ENCODE measurements at places on chromosomes 2 and 18.

GRCh38 chr2:85875350-85876050 is 13.3 kb downstream of the ST3GAL5 start:
- no peak for DNase-seq

DNA sequence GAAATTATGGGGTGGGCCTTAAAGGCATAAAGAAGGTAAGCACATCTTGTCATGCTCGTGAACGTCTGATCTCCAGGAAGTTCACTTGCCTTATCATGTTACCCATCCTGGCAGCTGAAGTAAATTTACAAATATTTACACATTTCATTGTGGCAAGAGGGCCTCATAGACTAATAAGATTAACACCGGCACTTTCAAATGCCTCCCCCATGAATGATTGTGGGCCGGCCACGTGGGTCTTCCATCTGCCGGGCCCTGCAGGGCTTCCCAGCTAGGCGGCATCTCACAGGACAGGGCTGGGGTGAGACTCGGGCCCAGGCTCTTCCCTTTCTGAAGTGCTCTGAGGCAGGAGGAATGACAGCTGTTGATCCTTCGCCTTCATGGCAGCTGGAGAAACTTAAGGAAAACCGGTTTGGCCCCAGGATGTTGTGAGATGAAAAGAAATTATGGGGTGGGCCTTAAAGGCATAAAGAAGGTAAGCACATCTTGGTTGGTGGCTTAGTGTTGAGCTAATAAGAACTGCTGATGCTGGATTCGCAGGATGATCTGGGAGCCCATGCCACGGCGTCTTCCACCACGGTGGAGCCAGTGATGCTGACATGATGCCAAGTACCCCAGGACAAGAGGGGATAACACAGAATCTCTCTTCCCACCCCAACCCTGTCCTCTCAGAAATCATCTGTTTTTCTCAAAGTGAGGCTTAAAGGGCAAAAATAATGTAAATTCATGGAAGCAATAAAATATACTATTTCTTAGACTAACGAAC is 176.3 kb downstream of the SEPTIN10 start:
- no peak for DNase-seq
- no peak overlapping the region for H3K4me3 ChIP-seq
- H3K27ac ChIP-seq, result no peak overlapping the region
- no peaks in the 10 kb centered on the region for H3K4me1 ChIP-seq

DNA sequence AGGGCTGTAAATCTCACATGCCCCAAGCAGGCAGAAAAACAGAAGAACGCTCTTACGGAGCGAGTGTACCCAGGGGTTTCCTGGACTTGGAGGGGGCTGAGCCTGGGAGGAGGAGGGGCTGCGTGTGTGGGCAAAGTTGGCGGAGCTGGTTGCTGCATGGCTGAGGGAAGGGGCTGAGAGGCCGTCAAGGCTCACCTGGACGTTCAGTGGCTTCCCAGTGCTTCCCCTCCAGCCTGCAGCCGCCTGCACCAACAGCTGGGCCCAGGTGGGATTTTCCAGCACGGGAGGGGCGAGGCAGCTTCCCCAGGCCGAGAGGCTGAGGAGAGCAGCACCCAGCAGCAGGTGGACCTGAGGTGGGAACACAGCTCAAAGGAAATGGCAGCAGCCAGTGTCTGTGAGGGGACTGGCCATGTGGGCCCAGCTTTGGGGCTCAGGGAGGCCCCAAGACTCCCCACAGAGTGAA is 70.6 kb upstream of the CTDP1 start:
- no peaks in the 10 kb centered on the region for H3K27me3 ChIP-seq
- H3K4me3 ChIP-seq, result no peak overlapping the region
- H3K4me1 ChIP-seq, result no peaks in the 10 kb centered on the region
- DNase-seq, result no peak
- H3K27ac ChIP-seq, result no peak overlapping the region

DNA sequence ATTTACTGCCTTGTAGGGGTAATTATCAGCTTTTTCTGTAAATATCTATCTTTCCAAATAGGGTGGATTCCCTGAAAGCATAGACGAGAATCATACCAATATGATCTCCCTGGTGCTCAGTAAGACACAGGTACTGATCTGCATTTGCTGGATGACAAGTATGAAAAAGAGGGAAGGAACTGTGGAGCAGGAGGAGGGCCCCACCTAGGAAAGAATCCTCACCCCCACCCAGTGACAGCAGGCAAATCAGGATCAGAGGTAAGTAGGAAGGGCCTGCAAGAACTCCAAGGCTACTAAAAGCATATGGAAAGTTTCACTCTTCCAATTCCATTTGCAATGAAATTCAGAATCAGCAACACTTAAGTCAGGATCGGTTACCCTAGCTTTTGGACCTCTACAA is 42.3 kb downstream of the METTL8 start:
- no peaks in the 10 kb centered on the region for H3K27me3 ChIP-seq
- peaks cover 9% of the 10 kb centered on the region for H3K36me3 ChIP-seq
- H3K4me1 ChIP-seq, result peaks cover 17% of the 10 kb centered on the region
- no peak for DNase-seq
- H3K4me3 ChIP-seq, result no peak overlapping the region

DNA sequence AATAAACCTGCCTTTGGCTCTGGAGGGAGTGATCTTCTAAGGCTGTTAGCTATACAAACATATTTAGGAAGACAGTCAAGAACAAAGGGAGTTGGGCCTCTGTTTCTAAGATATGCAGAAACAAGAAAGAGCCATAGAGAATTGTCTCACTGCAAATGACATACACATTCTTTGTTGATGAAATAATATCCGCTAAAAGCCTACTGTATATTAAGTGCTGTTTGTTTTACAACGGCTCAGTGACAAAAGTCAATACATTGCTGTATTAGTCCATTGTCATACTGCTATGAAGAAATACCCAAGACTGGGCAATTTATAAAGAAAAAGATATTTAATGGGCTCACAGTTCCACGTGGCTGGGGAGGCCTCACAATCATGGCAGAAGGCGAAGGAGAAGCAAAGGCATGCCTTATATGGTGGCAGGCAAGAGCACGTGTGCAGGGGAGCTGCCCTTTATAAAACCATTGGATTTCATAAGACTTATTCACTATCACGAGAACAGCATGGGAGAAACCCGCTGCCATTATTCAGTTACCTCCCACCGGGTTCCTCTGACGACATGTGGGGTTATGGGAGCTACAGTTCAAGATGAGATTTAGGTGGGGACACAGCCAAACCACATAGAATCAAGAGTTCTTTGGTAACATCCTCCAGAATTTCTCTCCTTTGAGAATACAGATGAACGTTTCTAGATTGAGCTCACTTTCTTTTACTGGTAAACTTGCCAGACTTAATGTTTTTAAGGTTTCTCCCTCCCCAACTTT is 157.8 kb downstream of the PIK3C3 start:
- H3K27me3 ChIP-seq, result peaks cover 7% of the 10 kb centered on the region
- H3K4me3 ChIP-seq, result no peak overlapping the region
- peaks cover 15% of the 10 kb centered on the region for H3K4me1 ChIP-seq
- DNase-seq, result no peak

DNA sequence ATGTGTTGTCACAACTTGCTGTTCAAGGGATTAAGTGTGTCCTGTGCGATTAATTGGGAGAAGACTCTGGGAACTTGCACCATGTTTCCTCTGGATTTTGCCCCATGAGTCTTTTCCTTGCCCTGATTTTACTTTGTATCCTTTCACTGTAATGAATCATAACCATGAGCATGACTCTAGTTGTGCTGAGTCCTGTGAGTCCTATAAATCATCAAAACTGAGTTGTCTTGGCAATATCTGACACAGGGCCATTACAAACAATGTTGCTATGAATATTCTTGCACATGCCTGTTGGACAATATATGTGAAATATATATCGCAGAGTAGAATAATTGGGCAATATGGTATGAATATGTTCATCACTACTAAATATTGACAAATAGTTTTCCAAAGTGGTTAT is 56.5 kb upstream of the COL5A2 start:
- no peaks in the 10 kb centered on the region for H3K27me3 ChIP-seq
- no peak for DNase-seq
- H3K4me3 ChIP-seq, result no peak overlapping the region
- H3K27ac ChIP-seq, result no peak overlapping the region
- H3K4me1 ChIP-seq, result no peaks in the 10 kb centered on the region

DNA sequence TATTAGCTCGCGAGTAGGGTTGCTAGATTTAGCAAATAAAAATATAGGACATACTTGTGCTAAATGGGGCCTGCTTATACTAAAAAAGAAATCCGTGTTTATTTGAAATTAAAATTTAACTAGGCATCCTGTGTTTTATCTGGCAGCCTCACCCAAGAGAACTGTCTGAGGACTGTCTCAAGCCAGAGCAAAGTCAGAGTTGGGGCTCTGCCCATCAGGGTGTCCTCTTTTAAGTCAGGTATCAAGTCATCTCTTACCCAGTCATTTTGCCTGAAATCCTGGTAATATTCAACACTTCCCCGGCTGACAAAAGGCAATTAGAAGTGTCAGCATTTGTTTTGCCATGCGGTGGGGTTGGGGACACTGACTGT is 48.3 kb upstream of the ST3GAL5 start:
- peaks cover 20% of the 10 kb centered on the region for H3K4me1 ChIP-seq
- no peak overlapping the region for H3K27ac ChIP-seq
- no peaks in the 10 kb centered on the region for H3K27me3 ChIP-seq
- peaks cover 1% of the 10 kb centered on the region for H3K36me3 ChIP-seq
- DNase-seq, result no peak
- no peak overlapping the region for H3K4me3 ChIP-seq

DNA sequence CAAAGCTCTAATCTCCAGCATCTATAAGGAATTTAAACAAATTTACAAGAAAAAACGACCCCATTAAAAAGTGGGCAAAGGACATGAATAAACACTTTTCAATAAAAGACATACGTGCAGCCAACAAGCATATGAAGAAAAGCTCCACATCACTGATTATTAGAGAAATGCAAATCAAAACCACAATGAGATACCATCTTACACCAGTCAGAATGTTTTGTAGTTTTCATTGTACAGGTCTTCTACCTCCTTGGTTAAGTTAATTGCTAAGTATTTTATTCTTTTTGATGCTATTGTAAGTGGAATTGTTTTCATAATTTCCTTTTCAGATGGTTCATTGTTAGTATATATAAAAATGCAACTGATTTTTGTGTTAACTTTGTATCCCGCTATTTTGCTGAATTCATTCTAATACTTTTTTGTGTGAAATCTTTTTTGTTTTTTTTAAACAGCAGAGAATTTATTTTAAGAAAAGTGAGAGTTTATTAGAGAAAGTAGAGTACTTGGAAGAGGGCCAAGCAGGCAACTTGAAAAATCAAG is 40.7 kb downstream of the SLC39A10 start:
- no peak overlapping the region for H3K4me3 ChIP-seq
- H3K36me3 ChIP-seq, result peaks cover 38% of the 10 kb centered on the region

GRCh38 chr2:145399131-145399530 is 879.2 kb upstream of the ZEB2 start:
- DNase-seq, result no peak
- H3K36me3 ChIP-seq, result no peaks in the 10 kb centered on the region
- H3K27ac ChIP-seq, result no peak overlapping the region
- no peak overlapping the region for H3K4me3 ChIP-seq
- H3K27me3 ChIP-seq, result peaks cover 5% of the 10 kb centered on the region
- no peaks in the 10 kb centered on the region for H3K4me1 ChIP-seq

- peaks cover 7% of the 10 kb centered on the region for H3K36me3 ChIP-seq
- no peak overlapping the region for H3K4me3 ChIP-seq
- no peak overlapping the region for H3K27ac ChIP-seq
- DNase-seq, result no peak
These were observed 174.8 kb downstream of the HDAC4 start for GRCh38 chr2:239225871-239226561.

- H3K4me1 ChIP-seq, result peaks cover 14% of the 10 kb centered on the region
- no peak overlapping the region for H3K4me3 ChIP-seq
- no peak overlapping the region for H3K27ac ChIP-seq
- H3K27me3 ChIP-seq, result peaks cover 11% of the 10 kb centered on the region
- DNase-seq, result no peak
- no peaks in the 10 kb centered on the region for H3K36me3 ChIP-seq
These were observed 16.0 kb downstream of the MALL start for GRCh38 chr2:110099471-110100225.

- H3K27me3 ChIP-seq, result peaks cover 35% of the 10 kb centered on the region
- H3K36me3 ChIP-seq, result no peaks in the 10 kb centered on the region
- no peak overlapping the region for H3K27ac ChIP-seq
- no peak for DNase-seq
- H3K4me3 ChIP-seq, result no peak overlapping the region
- no peaks in the 10 kb centered on the region for H3K4me1 ChIP-seq
These were observed 5.3 kb downstream of the CD8A start for GRCh38 chr2:86785456-86785855.

- H3K27me3 ChIP-seq, result peaks cover 21% of the 10 kb centered on the region
- no peak overlapping the region for H3K27ac ChIP-seq
- H3K4me1 ChIP-seq, result no peaks in the 10 kb centered on the region
- no peaks in the 10 kb centered on the region for H3K36me3 ChIP-seq
- DNase-seq, result peak; percentile 60
These were observed 208.0 kb downstream of the TFCP2L1 start for GRCh38 chr2:121076885-121077549.

DNA sequence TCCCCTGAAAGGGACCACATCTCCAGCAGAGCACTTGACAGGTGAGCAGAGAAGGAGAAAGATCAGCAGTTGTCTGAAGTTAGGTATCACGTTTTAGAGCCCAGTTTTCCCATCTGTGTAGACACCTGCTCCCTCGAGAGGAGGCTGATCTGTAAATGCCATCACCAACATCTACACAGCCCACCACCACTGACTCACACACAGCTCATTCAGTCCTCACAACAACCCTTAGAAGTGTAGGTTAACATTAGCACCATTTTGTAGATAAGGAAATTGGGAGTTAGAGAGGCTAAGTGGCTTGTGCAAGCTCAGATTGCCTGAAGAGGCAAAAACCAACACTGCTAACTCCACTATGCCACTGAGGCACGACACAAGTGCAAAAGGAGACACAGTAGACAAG is 37.2 kb upstream of the STAT1 start:
- no peak overlapping the region for H3K4me3 ChIP-seq
- H3K36me3 ChIP-seq, result peaks cover 26% of the 10 kb centered on the region
- no peak overlapping the region for H3K27ac ChIP-seq

DNA sequence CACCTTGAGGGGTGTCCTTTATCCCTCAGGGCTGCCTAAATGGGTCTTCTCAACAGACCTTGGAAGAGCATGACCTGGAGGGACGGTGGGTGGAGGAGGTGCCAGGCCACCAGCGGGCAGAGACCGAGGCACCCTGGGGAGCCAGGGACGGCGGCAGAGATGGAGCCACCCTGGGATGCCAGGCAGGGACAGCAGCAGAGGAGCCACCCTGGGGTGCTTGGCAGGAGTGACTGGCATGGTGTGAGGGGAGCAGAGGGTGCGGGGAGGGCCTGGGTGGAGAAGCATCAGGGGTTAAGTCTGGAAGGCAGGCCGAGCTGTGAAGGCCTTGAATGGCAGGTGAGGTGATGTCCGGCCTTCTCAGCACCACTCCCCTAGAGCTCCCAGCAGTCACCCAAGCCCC is 56.1 kb downstream of the CIB4 start:
- H3K27me3 ChIP-seq, result peaks cover 14% of the 10 kb centered on the region
- H3K4me1 ChIP-seq, result no peaks in the 10 kb centered on the region
- H3K27ac ChIP-seq, result no peak overlapping the region
- H3K4me3 ChIP-seq, result no peak overlapping the region

Measured in activated T-helper 1 cell treated with anti-CD3 and anti-CD28 coated beads, Interleukin-12 subunit alpha, Interleukin-12 subunit beta, Interleukin-2, Interleukin-4 antibody, amounts not matched to agents 30 ng/mL and 10 ng/mL and 1 ng/mL, durations not matched to agents 14 hours and 24 hours and 36 hours (primary cell).